Activated naive CD4-positive, alpha-beta T cell treated with anti-CD3 and anti-CD28 coated beads, Interleukin-2, amount 10 ng/mL, durations not matched to agents 5 hours and 36 hours (primary cell): ENCODE measurements at places on chromosomes 16 and 17. TPM values are rescaled to one million over a fixed set of nuclear protein-coding genes. Genes with fewer than 3 reads are reported as not detected.

DNASE1L2 gene
- 2.8 TPM for total RNA-seq

TRAF7 gene
- total RNA-seq, result 57.4 TPM

SLC47A1 gene
- not detected for total RNA-seq

HEATR9 gene
- total RNA-seq, result 0.22 TPM

CES5A gene
- not detected for total RNA-seq

GID4 gene
- total RNA-seq, result 10.4 TPM

NPIPB2 gene
- 6.0 TPM for total RNA-seq

CA10 gene
- not detected for total RNA-seq

COX6A2 gene
- total RNA-seq, result not detected
